ENCODE measurements at places on chromosomes 11 and 22.

DNA sequence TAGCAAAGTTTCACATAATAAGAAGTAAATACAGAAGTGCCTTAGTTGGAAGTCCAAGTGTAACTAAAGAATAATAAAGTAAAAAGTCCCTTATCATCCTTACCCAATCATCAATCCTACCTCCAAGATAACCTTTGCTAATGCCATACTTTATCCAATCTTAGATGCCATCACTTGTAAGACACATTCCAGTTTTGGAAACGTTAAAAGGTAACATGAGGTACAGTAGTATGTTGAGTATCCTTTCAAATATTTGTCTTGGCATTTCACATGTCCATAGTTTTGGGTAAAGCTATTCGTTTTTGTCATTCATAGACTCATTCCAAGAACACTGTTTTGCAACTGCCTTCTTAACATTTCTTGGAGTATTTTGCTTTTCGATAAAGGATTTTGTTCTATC is 115.2 kb upstream of the TEAD1 start:
- DNase-seq = no peak

- no peak for DNase-seq
Measured at GRCh38 chr22:47063606-47064005, 301.2 kb downstream of the TBC1D22A start.

DNA sequence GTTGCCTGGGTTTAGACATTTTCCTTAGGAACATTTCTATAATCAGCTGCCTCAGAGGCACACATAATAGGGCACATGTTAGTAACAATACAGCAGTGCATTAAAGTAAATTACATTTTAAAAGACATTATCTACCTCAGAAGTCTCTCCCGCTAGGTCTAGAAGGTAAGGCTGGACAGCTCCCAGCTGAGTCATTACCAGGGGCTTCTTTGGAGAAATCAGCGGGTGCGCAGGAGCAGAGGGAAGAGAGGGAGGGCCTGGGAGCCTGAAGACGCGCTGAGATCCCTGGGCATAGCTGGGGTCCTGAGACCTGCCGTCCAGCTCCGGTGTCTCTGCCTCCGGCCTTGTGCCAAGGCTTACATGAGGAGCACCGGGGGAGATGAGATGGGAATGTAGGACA is 67.7 kb downstream of the TMPRSS5 start:
- no peak for DNase-seq

DNA sequence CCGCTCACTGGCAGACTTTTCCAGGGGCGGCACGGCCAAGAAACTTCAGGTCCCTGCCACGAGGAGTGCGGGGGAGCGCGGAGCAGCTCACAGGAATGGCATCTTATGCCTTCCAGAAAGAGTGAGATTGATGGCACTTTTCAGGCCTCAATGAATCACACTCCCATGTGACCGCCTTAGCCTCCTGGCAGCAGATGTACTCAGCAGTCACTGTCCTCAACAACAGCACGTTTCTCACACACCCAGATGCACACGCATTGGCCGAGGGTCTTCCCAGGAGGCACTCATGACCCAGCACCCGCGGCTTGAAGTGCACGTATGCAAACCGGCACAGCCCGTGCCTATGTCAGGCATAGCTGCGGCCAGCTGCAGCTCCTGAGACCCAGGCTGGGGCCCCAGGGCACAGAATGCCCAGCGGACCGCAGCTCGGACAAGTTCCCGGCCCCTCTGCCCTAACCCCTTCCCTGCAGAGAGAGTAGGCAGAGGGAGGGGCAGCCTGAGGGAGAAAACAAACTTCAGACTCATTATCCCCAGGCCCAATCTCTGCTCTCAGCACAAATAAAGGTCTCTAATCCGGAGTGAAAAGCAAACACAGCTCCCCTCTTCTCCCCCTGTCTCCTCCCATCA is 48.3 kb downstream of the RPUSD4 start:
- peak; percentile 81 for DNase-seq

- no peak for DNase-seq
Measured at GRCh38 chr11:4839851-4840549, 9.0 kb downstream of the OR51S1 start.

GRCh38 chr11:28713850-28714249 is 605.7 kb downstream of the METTL15 start:
- no peak for DNase-seq

DNA sequence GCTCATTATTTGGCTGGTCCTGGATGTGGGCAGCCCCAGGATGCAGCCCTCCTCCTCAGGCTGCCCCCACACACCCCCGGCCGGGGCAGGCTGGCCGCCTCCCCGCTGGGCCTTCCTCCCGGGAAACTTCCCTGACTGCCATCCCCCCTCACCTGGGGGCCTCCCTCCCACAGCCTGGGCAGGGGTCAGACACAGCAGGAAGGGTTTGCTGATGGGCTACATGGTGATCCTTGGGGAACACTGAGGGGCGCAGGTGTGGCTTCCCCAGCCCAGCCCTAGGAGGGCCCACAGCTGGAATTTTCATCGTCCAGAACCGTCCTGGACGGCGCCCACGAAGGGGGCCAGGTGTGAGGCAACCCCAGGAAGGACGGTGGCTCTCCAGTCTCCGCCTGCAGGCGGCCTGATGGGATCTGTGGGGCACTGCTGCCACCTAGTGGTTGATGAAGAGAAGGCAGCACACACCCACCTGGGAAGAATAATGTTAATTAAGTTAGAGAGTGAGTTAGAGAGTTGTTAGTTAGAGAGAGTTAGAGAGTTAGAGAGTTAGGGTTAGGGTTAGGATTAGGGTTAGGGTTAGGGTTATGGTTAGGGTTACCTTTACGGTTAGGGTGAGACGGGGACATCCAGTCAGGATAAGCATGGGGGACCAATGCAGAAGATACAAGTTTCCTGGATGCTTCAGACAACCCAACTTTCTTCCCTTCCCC is 75.9 kb upstream of the PRR5 start:
- DNase-seq = peak; percentile 28

DNA sequence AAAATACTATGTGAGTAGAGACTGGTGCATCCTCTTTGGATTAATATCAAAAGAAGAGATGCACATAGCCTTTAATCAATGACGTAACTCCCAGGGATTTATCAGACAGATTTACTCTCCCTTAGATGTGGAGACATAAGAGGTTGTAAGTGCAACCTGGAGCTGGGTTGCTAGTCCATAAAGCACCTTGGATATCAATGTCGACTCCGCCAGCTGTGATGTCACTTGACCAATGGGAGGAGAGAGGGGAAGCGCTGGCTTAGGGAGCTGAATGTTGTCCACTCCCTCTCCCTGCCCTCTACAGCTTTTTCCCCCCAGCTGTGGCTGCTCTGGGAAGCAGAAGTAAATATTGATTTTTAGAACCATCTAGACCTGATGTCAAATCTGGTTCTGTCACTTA is 28.9 kb upstream of the TMEM86A start:
- peak; percentile 31 for DNase-seq

DNA sequence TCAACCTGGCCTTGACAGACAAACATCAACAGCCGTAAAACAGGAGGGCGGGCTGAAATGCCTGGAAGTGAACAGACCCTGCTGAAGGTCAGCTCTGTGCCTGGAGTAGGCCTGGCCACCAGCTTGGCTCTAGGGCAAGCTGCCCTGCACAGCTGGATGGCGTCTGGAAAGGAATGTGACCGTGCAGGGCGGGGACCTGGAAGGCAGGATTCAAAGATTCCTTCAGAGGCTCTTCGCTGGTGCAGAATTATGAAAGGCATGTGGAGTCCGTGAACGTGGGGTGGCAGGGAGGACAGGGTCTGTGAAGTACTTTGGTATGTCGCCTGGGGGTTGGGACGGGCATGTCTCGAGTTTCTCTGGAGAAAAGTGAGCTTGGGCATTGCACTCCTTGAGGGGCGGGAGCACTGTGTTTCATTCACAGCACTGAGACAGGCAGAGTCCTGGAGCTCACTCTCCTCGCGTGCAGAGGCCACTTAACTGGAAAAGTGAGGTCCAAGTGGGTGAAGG is 1.5 kb downstream of the EHD1 start:
- no peak for DNase-seq

GRCh38 chr22:47629273-47629711 is 866.8 kb downstream of the TBC1D22A start:
- no peak for DNase-seq

GRCh38 chr11:120622189-120622875 is 110.8 kb downstream of the GRIK4 start:
- peak; percentile 34 for DNase-seq

All from NCI-H1417 (cell line).